Foreskin keratinocyte (primary cell): ENCODE measurements at places on chromosomes 7 and 10. TPM values are rescaled to one million over a fixed set of nuclear protein-coding genes. Genes with fewer than 3 reads are reported as not detected.

DNA sequence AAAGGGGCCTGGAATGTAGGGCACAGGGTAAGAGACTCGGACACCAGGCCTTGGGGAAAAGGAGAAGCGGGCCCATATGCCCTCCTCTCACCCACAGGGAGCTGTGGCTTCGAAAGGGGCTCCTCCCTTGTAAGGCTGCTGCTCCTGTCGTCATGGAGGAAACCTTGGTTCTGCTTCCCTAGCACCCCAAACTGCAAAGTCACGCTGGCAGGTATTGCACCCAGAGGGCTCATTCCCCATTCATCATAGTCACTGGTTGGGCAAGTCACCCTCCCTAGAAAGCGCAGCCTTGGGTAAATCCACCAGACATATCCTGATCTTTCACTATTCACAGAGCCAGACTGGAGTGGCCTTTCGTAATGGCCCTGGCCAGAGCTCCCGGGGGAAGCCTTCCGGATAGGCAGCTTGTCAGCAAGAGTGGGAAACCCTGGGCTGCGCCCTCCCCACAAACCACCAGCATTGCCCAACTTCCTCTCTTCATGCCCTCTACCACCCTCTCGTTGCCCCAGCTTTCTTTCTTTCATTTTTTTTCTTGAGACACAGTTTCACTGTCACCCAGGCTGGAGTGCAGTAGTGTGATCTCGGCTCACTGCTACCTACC, 121.0 kb downstream of the HIP1 start:
- no peak for DNase-seq

- DNase-seq, result no peak
These were observed 70.1 kb upstream of the CAMK1D start for GRCh38 chr10:12279281-12279680.

Gene TEX36
- not detected in 2 replicates for polyA plus RNA-seq

DNA sequence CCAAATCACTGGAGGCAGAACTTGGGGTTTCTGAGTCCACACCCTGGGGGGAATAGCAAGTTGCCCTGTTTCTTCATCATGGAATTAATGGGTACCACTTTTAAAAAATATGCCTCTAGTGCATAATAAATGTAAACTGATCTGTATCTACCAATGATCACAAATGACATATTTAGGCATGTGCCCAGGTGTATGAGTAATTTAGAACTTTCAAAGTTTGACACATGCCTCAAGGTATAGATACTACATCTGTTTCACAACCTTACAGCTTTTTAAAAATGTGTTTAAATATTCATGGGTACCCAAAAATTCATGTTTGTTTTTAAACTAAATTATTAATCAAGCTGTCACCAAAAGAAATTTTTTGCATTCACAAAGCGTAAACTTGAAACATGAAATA, 226.0 kb downstream of the KIAA1217 start:
- DNase-seq, result no peak

Gene NME8
- not detected in 2 replicates for polyA plus RNA-seq

GRCh38 chr7:139681812-139682135, 96.0 kb downstream of the HIPK2 start:
- no peak for DNase-seq

DNA sequence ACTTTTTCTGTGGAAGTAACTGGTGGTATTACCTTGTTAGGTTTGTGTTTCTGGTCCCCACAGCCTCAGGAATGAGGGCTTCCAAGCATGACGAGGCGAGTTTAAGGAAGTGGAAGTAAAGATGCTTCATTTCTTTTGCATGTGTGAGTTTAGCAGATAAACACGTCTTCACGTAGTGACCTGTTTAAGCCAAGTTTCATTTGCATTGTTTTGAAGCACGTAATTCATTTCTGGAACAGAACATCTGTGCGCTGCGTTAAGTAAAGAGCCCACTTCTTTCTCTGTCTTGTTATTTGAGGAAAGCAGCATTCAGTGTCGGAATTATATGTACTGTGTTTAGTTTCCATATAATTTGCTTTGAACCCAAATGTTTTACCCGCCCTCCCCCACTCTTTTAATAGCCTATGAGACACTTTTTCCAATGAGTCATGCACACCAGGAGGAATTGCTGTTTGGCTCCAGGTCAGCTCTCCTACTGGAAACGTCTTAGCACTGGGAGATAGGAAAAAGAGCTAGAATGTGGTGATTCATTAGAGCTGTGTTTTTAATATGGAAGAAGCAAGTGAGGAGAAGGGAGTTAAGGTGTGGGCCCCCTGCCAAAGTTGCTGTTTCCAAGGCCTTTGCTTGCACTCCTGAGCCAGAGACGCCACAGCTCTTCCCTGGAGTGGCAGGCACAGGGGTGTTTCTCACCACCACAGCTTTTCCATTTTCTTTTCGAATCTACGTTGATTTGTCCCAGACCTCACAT, 36.7 kb downstream of the BTBD16 start:
- DNase-seq, result peak; percentile 99

DNA sequence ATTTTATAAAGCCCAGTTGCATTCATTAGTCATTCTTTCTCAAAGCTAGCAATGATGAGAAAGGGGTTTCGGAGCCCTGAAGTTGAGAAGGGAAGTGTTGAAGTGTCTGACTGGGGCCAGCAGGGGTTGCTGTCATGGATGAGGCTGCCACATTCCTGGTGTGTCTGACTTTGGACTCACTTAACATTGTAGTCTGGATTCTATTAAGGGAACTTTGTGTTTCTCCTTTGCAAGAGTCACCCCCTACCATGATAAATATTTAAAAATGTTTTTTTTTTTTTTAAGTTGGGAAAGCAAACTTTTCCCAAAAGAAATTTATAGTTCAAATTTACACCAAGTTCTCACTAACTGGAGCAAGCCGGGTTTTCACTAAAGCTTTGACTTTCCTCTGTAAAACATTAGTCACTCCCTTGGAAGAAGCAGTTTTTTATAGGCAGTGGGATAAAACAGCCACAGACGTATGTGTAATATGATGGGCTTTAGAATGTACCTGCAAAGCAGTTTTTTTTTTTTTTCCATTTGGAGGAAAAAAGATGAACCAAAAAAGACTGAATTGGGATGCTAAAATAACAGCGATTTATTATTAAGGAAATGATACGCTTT, 243.6 kb downstream of the TWIST1 start:
- DNase-seq, result no peak

DNA sequence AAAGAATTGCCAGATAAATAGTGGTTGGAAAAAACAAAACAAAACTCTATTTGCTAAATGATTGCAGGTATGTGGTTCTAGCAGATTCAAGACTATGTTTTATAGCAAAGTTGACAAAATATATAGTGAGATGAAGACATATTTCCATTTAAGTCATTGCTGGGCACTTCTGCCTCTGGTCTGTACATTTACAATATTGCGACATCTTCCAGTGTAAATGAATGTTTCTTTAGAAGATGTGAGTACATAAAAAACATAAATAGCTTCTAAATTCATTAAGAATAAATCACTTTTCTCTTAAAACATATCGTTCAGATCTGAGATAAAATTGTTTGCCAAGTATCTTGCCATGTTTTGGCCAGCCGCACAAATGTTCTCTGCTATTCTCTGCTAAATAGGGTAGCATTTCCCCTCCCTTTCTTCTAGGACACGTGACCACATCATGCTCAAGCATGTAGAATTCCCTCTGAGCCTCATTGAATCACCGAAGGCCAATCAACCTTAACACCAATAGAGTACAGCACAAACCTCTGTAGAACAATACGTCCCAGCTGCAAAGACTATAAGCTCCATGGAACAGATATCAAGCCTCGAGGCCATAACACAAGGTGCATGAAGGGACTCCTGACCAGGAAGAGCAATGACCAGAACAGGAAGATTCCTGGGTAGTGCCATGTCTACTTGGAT, 1173.3 kb downstream of the GATA3 start:
- peak; percentile 67 for DNase-seq

GRCh38 chr10:124792998-124793352, 1.3 kb upstream of the EEF1AKMT2 start:
- DNase-seq, result no peak

- no peak for DNase-seq
These were observed 13.9 kb upstream of the FBXW4 start for GRCh38 chr10:101708870-101709269.

DNA sequence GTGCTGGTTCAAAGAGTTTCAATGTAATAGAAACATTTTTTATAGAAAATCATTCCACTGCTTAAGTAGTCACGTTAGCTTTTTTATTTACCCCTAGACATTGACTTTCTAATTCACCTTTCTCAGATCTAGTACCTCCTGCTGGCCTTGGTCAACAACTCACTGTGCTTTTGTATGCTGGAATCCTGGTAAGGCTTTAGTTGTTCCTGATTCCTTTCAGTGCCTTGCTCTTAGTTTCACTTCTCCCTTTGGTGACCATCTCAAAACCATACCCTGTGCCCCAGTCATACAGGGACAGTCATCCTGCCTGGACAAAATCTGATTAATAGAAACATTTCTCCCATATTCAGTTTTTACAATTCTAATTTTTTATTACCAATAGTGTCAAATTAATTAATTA, 130.2 kb downstream of the GPR37 start:
- no peak for DNase-seq

DNA sequence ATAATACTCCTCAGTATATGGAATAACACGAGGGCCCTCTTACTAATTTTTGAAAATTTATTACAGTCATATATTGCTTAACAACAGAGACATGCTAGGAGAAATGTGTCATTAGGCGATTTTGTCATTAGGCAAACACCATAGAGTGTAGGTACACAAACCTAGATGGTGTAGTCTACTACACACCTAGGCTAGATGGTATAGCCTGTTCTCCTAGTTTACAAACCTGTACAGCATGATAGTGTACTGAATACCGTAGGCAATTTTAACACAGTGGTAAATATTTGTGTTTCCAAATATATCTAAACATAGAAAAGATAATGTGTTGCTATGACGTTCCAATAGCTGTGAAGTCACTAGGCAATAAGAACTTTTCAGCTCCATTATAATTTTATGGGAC, 12.8 kb downstream of the OR2F1 start:
- no peak for DNase-seq

DNA sequence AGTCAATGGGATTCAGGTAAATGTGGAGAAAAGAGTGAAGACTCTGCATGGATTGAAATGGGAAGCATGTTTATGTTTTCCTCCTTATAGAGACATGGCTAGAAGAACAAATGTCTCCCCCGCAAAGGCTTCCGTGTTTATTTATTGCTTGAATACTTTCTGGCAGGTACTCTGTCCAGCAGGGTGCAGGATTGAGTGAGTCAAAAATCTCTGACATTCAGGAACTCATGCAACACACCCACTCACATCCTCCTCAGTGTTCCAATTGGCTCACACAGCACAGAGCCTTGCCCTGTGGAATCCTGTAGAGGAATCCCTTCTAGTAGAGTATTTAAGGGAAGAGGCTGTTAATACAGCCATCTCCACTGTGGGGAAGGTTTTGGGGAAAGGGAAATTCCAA, 290.3 kb upstream of the VWC2 start:
- no peak for DNase-seq

- DNase-seq, result no peak
These were observed 116.2 kb upstream of the MKX start for GRCh38 chr10:27861781-27862180.

DNA sequence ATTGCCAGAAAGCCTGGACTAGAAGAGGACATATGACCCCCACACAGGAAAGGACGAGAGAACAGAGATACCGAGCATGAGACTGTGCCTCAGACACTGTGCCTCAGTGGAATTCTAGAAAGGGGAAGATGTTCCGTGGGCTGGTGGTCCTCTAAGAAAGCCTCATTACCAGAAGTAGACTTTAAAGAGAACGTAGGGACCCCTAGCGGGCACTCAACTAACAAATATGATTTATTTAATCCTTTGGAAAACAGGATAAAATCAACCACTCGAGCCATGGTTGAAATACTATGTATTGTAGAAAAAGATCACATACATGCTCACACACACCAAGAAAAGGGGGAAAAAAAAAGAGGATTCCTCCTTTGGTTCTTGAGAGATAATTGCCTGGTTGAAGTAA, 701.2 kb upstream of the SORCS1 start:
- DNase-seq, result no peak

GRCh38 chr10:4034907-4035598, 250.0 kb upstream of the KLF6 start:
- DNase-seq, result peak; percentile 61

Gene ACSM6
- polyA plus RNA-seq, result not detected in 2 replicates

DNA sequence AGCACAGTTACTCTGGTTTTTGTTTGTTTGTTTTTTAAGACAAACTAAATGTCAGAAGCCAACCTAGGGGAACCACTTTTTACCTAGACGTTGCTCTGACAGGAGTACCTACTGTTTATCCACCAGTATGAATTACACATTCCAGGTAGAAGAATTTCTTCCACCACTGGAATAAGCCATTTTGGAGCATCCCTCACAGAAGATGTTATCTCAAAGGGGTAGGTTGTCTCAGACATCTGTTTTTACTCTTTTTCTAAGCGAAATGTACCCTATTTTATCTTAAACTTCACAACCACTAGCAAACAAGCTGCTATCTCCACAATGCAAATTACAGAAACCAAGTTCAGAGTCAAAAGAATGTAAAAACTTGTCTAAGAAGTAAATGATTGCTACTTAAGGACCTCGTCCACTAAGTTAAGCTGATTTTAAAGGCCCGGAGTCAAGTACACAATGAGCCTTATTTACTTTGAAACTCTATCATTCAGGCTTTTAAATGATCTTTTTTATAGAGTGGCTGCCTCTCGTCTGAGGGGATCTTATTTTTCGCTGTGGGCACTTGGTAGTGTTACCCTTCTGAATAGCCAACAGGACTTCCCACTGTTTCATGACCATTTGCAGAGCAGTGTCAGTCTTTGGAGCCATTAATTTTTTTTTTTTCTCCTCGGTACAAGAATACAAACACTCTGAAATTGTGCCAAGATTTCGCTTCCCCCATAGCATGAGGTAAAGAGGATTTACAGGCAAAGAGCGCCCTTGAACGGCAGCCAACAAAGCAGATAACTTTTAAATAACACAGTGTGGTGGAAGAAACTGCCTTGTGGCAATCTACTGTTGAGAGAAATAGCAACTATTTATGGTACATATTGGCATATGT, 15.7 kb upstream of the ARMC3 start:
- peak; percentile 23 for DNase-seq

Gene ADIRF
- 96.5 and 140 TPM in 2 replicates for polyA plus RNA-seq

DNA sequence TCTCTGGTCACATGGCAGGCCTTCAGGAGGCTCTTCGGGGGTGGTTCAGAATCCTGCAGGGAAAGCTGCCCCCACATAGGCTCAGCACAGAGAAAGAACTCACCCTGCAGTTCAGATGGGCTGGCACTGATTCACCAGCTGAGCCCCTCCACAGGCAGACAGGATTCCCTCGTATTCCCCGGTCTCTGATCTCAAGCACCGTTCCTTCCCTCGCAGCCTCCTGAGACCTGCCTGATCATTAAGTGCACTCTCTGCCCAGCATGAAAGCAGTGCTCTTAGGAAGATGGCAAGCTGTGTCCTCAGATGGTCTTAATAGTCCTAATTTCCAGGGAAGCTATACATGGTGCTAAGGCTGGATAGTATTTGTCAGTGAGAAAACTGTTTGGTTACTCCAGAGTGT, 78.2 kb upstream of the NPS start:
- DNase-seq, result no peak

DNA sequence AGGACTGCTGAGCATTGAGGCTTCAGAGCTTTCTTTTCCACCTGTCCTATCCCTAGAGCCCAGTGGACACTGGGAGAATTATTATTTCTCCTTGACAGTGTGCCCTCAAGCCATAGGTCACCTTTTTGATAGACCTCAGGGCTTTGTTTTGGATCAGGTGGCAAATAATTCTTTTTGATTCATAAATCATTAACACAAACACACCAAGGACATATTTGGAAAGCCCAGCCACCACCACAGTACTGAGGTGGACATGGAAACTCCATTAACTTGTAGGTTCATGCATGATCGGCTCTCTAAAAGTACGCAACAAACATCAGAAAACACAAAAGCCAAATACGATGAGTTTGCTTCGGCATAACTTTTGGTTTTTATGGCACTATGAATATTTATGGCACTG, 17.8 kb upstream of the PLEKHS1 start:
- no peak for DNase-seq
